ENCODE measurements at places on chromosomes 7 and 10.

GRCh38 chr10:16905320-16905719 lies 88.1 kb upstream of the RSU1 start:
- DNase-seq: peak; percentile 98

- no peak for DNase-seq
Measured at GRCh38 chr7:159083001-159083697, 61.5 kb downstream of the VIPR2 start.

DNA sequence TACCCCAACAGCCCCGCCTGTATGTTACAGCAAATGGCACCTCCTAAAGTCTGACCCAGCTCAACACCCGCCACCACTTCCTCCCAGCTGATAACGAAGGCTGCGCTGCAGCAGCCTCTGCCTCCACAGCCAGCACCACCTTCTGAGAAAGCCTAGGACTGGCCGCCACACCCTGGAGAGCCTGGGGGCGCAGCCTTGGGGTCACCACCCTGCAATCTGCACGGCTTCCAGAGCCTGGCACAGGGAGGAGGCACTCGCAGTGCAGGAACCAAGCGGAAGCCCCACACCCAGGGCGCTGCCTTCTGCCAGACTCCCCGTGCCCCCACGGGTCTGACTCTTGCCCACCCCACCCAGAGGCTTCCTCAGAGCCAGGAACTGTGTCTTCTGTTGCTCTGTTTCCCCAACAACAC lies 112.5 kb downstream of the MAD1L1 start:
- DNase-seq: no peak

GRCh38 chr10:34037499-34037898 lies 703.0 kb upstream of the NRP1 start:
- no peak for DNase-seq

GRCh38 chr7:2939193-2939885 lies 95.2 kb upstream of the GNA12 start:
- DNase-seq: peak; percentile 3

DNA sequence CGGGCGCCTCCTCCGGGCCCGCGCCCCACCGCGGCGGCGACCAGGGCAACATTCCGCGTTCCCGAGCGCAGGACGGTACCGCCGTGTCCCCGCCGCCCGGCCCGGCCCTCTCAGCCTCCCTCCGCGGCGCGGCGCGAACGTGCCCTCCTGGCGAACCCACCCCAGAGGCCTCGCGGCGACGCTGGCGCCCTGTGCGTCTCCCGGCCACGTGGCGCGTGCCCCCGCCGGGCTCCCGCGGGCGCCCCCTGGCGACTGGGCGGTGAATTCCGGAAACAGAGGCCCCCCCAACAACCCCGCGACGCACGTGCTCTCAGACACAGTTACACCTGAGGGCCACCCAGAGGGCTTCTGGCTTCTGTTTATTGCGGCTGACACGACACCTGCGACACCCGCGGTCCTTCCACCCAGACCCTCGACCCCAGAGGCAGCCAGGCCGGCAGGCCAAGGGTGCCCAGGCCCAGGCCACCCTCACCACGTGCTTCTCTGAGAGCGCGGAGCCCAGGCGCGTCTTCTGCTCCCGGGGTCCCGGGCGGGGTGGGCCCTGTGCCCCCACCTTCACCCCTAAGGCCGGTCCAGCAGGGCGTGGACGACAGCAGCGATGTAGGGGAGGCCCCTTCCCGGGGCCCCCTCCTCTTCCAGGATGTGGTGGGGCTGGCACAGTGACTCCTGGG lies at the start of gene SAP25:
Gene SAP25, minus strand, starts transcription at position 210 of the 671 bp plus-strand sequence. Its CDS starts 158 bp downstream, at position 52.
- DNase-seq: no peak

- DNase-seq: no peak
Measured at GRCh38 chr10:24698270-24698669, 25.4 kb downstream of the ARHGAP21 start.

DNA sequence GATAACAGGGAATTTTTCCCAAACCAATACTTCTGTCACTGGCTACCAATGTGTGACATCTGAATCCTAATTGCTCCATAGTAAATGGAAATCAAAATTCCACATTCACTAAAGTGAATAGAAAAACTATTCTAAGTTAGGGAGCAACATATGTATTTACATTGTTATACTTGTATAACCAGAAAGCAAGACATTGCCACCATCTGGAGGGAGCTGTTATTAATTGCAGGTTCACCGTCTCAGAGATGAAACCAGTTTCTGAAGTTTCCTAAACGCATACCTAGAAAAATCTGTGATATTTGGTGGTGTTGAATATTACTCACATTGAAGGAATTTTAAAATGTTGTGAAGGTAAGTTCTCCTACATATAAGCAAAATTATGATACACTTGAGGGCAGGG lies 390.1 kb downstream of the NXPH1 start:
- no peak for DNase-seq

DNA sequence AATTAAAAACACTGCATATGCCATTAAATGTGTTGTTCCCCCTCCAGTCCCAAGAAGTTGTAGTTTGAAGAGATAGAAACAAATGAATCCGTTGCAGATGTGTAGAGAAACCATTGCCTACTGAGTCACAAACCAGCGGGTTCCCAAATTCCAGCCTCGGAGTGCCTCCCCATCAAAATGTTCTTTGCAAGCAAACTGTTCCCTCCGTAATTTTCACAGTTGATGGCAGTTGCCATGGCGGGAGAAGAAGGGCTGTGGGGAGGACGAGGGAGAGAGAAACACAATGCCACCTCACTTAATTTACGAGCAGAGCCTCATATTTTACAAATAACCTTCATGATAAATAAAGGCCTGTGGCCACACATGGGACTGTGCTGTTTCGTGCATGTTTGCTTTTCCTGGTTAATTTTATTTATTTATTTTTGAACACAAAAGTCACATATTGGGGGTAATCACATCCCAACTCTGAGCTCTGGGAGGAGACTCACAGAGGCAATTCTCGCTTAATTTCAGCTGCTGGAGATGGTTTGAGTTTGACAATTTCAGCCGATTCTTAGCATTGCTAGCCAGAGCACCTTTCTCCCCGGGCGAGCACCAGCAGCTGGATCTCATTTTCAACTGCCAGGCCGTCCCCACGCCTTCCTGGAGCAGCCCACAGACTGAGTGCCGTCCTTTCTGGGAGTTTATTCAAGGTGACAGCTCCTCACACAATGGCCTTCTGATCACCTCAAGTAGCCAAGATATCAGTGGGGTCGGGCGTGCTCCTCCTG lies 1084.2 kb downstream of the KCNMA1 start:
- peak; percentile 64 for DNase-seq

Measured in fibroblast of skin of right quadriceps (primary cell).